ENCODE measurements at places on chromosomes 7 and 10.

GRCh38 chr7:142321391-142321790 is 63.5 kb upstream of the PRSS58 start:
- no peak for DNase-seq

DNA sequence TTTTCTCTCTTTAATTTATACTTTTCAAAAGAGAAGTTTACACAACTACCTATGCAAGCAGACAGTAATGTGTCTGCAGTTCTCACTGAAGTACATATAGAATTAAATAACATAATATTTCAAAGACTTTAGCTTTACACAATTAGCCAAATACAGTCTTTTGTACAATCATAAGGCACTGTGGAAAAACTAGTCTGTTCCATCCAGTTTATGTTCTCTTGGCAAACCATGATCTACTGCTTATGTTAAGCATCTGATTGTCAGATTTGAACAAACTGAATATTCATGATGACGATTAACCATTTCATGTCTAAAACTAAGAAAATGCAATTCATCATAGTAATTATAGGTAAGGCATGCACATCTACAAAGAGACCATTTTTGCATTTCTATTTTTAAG is 842 bp downstream of the SEMA3A start:
- no peak for DNase-seq

DNA sequence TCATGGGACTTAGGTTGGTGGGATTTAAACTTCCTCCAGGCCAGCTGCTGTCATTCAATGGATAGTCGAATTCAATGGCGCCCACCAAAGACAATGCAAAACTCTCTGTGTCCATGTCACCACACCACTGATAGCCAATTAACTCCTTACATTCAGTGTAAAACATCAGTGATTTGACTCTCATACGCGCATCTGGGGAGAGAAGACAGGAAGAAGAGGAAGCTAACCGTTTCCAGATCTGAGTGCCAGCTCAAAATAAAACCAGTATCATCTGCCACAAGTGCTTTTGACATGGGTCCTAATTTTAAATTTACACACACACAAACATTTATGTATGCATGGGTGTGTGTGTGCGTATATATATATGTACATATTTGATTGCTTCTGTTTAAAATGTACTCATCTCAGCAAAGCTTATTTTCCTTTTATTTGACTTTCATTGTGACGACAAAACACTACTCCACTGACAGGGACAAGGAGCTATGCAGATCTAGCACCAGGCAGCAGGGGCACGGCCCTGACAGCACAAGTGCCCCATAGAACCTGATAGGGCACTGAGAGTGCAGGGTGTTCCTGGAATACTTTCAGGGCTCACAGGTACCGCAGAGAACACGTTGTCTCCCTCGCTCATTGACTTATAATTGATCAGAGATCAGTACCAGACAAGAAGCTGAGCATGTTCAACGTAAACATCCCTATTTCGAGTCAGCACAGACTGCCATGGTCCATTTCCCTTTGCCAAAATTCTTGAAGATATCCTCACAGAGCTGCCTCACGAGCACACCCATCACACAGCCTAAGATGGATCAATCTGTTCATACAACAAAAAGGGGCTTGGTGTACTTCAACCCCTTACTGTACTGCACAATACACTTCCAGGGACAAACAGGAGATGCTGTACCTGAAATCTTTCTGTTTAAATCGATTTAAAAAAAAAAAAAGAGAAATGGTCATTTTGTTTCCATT is 176.1 kb downstream of the COBL start:
- no peak for DNase-seq

DNA sequence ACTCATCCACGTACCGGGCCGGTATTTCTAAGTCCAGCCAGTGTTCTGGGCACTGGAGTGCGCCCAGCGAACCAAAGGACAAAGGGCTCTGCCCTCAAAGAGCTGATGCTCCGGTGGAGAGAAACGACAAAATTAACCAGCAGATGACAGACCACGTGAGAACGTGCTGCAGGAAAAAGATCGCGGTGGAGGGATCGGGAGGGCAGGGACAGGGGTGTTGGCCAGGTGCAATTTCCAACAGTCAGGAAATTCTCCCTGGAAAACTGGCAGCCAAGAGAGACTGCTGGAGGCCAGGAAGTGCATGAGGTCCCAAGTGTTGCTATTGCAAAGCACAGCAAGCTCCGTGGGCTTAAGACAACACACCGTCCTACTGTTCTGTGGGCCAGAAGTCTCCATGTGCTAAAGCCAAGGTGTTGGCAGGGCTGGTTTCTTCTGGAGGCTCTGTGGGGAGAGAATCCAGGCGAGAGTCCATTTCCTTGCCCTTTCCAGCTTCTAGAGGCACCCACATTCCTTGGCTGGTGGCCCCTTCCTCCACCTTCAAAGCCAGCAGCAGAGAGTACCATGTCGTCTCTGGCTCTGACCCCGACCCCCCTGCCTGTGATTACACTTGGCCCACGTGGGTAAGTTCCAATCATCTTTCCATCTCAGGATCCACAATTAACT is 21.3 kb upstream of the AMZ1 start:
- no peak for DNase-seq

DNA sequence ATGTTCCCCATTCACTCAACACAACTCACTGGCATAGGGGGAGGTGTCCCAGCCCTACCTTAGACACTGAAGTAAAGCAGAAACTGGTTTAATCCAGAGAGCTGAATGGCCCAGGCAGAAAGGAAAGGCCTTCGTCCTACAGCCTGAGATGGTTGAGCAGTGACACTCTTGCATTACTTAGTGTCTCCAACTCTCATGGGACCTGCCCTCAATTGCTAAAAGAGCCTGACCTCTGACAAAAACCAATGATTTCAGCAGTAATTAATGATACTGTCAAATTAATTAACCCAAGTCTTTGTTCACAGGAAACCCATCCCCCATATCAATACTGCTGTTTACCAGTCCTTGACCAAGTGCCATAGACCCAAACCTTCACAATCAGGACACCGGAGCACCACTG is 48.6 kb downstream of the ICA1 start:
- no peak for DNase-seq

GRCh38 chr10:94784256-94784655 is 21.8 kb downstream of the CYP2C19 start:
- no peak for DNase-seq

DNA sequence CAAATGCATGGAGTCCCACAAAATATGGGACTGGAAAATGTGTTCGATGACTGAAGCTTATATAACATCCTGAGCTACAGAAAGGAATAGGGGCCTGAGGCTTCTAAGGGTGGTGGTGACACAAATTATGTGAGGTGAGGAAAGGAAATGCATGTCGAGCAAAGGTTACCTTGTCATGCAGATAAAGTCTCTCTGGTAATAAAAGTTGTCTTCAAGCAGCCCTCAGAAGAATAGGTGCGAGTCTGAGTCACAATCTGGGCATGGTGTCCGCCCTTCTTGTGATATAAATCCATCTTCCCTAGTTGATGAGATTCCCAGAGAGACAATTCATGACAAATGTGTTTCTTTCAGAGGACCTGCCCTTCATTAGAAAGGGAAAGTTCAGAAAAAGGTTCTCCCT is 985.2 kb upstream of the C7orf33 start:
- no peak for DNase-seq
